CD4-positive, alpha-beta T cell (primary cell): ENCODE measurements at places on chromosomes 7 and 10. TPM values are rescaled to one million over a fixed set of nuclear protein-coding genes. Genes with fewer than 3 reads are reported as not detected.
A peak's percentile ranks its signal among the peaks of the same experiment; 100 is the strongest.

DNA sequence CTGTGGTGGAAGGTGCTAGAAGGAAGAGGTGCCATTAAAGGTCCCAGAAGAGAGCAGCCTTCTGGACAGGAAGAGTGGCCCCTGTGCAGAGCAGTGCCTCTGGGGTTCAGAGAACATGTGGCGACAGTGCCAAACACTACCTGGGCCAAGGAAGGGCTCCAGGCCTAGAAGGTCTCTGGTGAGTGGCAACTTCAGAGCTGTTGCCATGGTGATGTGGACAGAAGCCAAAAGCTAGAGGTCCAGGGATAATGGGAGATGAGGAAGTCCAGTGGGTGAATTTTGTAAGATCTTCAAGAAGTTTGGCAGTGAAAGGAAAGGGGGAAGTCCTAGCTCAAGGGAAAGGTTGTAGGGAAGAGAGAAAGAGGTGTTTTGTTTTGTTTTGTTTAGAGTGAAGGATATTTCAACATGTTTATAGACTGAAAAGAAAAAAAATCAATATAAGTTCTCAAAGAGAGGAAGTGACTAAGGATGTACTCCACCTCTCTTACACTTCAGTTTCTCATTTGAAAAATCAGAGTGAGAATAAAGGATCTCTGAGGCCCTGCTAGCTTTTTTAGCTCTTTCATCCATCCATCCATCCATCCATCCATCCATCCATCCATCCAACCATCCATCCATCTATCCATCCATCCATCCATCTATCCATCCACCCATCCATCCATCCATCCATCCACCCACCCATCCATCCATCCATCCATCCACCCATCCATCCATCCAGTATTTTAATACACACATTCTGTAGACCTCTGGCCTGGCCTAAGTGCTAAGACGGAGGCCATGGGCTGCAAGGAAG is 77.1 kb upstream of the DUSP5 start:
- no peak for DNase-seq

- no peak for DNase-seq
Measured at GRCh38 chr10:69481305-69481704, 30.0 kb downstream of the TSPAN15 start.

DNA sequence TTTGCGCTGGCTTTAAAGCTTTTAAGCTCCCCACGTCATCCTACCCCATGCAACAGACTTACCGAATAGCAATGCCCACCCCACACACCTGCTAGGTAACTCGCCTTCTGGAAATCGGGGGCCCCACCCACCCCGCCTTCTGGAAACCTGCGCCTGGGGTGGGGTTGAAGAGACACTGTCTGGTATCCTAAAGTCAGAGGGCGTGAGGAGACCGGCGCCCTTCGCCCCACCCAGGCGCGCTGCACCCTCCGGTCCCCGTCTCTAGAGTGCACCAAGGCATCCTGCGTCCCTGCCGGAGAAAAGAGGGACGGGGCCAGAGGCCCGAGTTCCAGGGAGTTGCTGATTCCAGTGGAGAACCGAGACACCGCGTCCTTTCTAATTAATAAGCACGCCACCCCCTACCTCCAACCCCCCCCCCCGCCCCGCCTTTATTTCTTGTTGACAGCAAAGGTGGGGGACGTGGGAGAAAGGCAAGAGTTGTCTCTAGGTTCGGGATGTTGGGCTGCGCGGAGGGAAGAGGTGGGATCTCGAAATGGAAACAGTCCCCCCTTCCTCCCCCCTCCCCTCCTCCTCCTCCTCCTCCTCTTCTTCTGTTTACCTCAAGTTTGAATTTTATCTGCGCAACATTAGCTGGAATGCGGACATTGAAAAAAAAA is 220.9 kb upstream of the MKLN1 start:
- DNase-seq: peak; percentile 39

DNA sequence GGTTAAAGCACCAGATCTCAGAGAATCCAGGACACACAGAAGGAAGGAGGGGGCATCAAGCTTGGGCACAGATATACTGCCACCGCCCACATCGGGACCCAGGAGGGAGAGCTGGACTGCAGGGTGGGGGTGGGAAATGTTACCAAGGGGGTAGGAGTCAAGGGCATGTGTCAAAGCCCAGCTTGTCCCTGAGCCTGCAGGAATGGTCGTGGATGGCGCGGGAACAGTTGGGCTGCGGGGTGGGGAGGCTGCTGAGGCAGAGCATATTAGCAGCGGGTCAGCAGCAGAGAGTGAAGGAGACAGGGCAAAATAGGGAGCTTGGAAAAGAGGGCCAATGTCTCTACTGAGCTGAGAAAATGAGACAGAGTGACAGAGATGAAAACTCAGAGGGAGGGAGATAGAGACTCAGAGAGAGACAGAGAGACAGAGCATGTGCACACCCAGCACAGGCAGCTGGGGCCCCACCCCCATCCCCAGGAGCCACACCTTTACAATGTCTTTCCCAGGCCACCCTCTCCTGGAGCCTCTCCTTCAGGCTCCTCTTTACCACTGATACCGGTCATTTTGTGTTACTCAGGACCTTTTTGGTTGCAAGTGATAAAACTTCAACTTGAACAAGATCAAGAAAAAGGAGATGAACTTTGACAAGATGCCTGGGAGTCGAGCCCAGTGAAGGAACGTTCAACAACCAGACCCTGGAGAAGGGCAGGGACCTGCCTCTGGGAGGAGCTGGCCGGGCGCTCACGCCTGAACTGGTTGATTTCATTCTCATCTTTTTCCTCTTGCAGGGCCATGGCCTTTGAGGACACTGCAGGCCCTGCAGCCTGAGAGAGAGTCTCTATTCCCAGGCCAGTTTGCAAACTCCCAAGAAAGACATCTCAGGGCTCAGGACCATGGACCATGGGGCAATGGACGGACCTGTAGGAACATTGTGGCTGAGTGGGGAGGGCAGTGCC is 50.0 kb downstream of the AOC1 start:
- no peak for DNase-seq

- DNase-seq: no peak
Measured at GRCh38 chr10:109875151-109875568, 48.2 kb downstream of the XPNPEP1 start.

DNA sequence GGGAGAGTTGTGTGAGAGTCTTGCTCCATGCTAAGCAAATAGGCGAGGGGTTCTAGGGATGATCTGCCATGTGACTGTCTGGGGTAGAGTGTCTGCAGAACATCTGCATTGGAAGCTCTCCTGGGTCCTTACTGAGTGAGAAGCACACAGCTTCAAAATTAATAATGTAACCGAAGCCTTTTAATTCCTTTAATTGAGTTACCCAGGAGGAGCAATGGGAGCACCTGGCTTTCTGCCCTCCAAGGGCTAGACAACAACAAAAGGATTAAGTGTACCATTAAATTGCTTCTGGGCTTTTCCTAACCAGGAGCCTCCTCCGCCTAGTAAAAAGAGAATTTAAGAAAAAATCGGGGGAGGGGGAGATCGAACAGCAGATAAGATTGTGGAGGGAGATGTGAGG is 102.0 kb upstream of the TBX20 start:
- no peak for DNase-seq

GRCh38 chr7:145876376-145876775 is 240.2 kb upstream of the CNTNAP2 start:
- DNase-seq: no peak

DNA sequence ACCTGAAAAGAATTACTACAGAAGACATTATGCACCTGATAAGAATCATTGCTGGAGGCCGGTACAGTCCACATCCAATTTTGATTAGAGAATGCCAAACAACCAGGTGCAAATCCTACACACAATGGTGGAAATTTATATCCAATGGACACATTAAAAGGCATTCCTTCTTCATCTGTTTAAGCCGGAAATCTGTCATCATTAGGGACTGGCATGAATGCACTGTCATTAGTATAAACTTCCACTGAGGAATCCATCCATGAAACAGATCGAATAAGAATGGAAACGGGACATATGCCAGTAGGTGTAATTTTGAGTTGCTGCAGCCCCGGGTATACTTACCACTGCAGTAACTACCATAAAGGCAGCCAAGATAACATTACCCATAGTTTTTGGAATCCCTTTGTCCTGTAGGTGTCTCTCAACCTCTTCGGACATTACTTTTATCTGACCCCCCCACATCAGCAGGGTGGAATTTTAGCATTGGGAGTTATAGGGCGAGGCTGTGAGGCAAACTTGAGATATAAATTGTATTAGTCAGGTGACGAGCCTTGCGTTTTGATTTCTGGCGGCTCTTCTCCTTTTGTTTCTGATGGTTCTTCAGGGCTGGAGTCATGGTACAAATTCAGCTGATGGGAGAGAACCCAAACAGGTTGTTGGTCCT is 36.5 kb upstream of the AKR1C2 start:
- DNase-seq: no peak

- DNase-seq: no peak
Measured at GRCh38 chr10:43689618-43689954, 40.9 kb upstream of the ZNF32 start.

- DNase-seq: no peak
Measured at GRCh38 chr10:110686047-110686446, 41.9 kb downstream of the RBM20 start.

DNA sequence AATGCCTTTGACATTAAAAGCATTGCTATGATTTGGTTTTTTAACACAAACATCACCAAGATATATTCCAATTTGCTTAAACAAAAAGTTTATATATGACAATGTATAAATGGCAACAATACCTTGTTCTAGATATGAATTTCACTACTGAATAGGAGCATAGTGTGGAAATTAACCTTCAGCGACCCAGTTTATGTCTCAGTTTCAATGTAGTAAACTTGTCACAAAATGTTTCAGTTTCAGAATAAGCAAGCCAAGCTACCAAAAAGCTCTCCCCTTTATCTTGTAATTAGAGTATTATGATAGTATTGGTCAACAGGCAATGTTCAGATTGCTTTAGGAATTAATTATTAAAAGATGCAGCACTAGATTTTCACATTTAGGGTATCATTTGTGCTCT is 99.6 kb upstream of the PCDH15 start:
- no peak for DNase-seq

GRCh38 chr7:69780379-69780778 is 182.1 kb downstream of the AUTS2 start:
- DNase-seq: no peak

- no peak for DNase-seq
Measured at GRCh38 chr7:117803476-117803875, 69.8 kb downstream of the CTTNBP2 start.

DNA sequence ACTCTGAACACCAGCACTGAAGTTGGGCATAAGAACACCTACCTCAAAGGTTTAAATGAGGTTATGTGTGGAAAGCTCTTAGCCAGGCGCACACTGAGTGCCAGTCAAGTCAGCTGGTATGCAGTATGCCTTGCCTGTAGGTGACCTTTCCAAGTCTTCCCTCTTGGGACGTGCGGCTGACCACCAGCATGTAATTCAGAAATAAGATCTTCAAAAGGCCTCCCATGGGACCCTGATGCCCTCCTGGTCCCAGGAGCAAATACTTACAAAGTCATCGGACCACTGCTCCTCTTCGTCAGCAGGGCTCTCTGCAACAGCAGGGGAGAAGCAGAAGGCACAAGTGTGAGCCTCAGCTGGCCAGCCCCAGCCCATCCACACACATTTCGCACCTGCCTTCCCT is 40.8 kb downstream of the BLNK start:
- no peak for DNase-seq

DNA sequence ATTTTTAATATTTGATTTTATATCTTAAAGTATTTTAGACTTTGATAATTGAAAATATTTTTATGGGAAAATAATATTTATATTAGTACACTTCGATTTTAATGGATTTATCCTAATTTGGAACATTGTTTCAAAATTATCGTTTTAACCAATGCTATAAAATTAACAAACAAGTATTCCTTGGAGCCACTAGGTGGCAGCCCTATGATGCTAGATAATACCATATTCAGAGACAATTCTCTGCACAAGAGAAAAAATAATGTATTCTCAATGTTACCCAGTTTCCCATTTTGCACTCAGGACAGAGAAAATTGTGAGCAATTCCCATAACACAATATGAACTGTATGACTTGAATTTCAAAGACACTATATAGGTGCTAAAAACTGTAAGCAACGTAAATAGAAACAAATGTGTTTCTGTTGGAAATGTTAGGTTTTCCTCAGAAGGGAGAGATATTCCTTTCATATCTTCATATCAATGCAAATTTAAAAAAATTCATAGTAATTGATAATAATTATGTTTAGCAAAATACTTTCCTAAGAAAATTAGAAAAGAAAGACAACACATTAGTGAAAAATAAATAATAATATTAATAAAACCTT is 237.8 kb downstream of the SEMA3E start:
- no peak for DNase-seq

DNA sequence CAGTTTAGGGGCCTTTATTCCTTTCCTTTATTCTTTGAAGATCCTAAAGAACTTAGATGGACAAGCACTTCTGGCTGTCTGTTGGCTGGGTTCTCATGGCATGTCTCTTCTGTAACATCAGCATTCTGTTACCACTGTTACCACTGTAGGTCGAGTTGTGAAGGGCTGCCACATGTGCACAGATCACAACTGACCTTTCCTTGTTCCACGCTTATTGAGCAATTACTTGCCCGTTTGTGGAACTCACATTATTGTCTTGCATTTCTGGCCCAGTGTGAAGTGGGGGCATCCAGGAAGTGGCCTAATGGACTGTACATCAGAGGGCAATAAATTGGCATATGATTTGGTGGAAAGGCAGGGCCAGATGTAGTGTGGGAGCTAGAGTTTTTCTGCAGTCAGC is 23.7 kb downstream of the GBF1 start:
- DNase-seq: no peak

DNA sequence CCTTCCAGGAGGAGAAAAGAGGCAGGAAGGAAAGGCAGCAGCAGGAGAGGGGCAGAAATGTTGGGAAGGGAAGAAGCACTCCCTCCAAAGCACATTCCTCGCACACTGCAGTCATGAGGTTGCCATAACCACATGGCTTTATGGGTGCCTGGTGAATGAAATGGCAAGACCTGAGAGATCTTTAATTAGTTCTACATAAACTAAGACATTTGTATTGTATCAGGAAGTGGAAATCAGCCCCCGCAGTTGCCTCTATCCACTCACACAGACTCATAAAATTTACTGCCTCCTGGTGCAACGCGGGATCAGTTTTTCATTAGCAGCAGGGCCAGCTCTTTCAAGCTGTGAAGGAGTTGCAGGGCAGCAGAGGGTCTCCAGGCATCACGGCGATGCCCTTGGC is 106.4 kb downstream of the COL13A1 start:
- no peak for DNase-seq

DNA sequence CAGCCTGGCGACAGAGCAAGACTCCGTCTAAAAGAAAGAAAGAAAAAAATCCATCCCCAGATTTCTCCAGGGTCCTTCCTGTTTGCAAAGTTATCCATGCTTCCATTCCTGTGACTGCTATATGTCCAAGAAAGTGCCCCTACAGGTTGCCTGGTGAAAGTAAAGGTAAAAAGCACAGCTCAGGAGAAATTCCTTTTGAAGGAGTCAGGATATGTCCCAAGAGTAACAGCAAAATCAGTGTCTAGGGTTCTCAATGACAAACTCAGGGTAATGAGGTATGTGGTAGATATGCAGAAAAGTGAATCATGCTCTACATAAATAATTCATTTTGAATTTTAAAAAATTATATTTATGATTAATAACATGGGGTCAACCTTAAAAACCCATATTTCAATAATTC is 91.5 kb downstream of the CTTNBP2 start:
- no peak for DNase-seq

GRCh38 chr10:3261921-3262320 is 89.3 kb upstream of the PITRM1 start:
- DNase-seq: no peak

GRCh38 chr10:7411671-7412128 is 866 bp upstream of the SFMBT2 start:
- DNase-seq: peak; percentile 18

- no peak for DNase-seq
Measured at GRCh38 chr10:88557658-88558057, 25.5 kb downstream of the RNLS start.

Gene NPM3
- total RNA-seq: 15.5 TPM

Gene GPR158
- not detected for total RNA-seq

Gene PLXNA4
- total RNA-seq: 0.85 TPM

Gene GCK
- 0.71 TPM for total RNA-seq

Gene TMEM176B
- total RNA-seq: not detected

Gene ACTR1A
- total RNA-seq: 43.3 TPM
